Amniotic stem cell (primary cell): ENCODE measurements at places on chromosomes 5 and 9.

DNA sequence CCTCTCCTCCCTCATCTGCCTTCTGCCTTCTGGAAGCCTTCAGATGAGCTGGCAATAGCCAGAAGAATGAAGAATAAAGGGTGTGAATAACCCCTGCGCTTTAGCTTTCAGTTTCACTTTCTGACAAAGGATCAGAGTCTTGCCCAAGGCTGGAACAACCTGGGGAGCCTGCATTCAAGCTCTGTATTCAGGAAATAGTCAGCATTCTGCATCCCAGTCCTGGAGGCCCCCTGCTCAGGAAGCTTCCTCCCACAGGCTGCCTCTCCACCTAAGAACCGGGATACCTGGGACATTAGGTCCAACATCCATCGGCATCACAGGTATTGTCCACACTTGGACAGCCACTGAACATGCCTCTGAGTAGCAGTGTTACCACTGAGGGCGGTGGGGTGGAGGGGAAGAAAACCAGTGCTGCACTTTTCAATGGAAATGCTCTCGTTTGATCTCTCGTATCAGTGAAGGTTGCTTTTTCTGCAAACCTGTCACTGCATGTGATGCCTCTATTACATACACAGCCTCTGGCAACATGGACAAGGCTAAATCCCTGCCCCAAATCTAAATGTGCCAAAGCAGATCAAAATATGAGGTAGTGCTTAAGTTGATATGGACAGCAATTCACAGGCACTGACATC is 39.8 kb upstream of the ACO1 start:
- no peak for DNase-seq

GRCh38 chr5:57258943-57259342 is 85.1 kb downstream of the GPBP1 start:
- no peak for DNase-seq

- no peak for DNase-seq
Measured at GRCh38 chr5:178383919-178384815, 151.6 kb upstream of the PHYKPL start.

DNA sequence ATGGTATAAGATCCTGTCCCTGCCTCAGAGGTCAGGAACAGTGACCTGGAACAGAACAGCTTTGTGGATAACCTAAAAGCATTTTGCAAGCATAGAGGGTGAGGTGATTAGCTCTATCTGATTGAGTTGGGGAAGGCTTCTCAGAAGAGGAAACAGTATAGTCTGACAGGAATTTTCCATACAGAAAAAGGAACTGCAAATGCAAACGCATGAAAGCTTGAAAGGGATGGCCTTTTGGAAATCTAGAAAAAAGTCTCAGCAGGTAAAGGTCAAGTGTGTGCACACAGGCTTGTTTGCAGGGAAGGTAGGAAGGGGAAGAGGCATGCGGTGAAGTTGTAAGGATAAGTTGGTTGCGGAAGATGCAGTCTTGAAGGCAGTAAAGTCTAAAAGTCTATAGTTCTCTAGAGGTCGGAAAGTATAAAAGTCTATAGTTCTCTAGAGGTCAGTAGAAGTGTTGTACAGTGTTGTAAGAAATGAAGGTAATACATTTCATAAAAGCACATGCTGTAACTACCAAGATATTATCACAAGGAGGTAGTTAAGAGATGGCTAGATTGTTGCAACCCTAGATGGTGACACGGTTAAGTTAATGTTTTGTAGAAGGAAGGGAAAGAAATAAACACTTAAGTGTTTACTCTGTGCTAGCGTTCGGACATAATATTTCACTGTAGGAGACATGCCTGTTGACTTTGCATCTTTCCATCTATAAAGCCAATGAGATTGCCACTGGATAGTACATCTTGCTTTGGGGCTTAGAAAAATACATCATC is 16.7 kb upstream of the HSPB3 start:
- DNase-seq = no peak

DNA sequence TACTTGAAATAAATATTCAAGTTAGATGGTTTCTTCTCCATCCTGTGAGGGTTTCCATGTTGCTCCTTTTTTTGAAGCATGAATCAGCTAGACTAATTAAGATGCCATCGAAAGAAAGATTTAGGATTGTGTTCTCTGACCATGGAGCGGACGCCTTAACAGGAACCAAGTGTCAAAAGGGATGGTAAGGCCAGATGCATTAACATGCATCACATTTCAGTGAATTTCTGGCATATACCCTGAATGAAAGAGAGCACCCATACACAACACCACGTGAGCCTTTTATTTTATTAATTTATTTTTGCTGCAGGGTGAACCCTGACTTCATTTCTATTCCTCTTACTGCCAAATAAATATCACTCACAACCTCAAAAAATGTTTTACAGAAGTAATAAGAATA is 1045.3 kb upstream of the ARRDC3 start:
- no peak for DNase-seq

- no peak for DNase-seq
Measured at GRCh38 chr5:76175821-76176403, 92.7 kb downstream of the SV2C start.

GRCh38 chr5:168651648-168652047 is 72.5 kb upstream of the PANK3 start:
- DNase-seq = no peak

- no peak for DNase-seq
Measured at GRCh38 chr9:3857673-3858072, 331.9 kb upstream of the RFX3 start.
